ENCODE measurements at places on chromosomes 13 and 19.

- DNase-seq, result no peak
These were observed 61.9 kb upstream of the ATP12A start for GRCh38 chr13:24618011-24618955.

GRCh38 chr19:19540715-19541515 lies 2.9 kb downstream of the CILP2 start:
- DNase-seq, result no peak

DNA sequence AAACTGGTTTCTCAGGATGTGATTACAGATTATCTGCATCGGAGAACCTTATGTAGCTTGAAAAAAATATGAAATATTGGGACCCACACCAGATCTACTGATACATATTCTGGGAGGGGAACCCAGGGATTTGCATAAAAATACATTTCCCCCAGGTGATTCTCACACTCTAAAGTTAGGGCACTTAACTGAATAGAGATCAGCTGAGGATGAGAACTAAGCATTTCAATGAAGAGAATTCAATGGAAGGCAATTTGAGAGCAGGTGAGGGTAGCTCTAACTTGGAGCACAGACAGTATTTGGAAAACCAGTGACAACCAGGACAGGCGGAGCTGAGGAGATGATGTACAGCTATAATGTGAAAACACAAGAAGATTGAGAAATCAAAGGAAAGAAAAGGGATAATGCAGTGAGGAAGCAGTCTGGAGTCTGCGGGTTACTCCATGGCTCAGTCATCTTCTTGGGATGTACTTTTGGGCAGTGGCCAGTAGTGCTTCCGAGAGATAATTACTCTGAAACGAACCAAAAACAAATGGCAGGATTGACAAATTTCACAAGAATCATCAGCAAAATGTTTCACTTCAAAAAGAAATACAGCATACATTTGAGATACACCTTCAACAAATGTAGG lies 6.1 kb upstream of the OXGR1 start:
- DNase-seq, result no peak

- no peak for DNase-seq
These were observed 545.2 kb downstream of the GPC6 start for GRCh38 chr13:93771782-93772181.

- no peak for DNase-seq
These were observed 66.0 kb downstream of the TEX26 start for GRCh38 chr13:30998136-30999088.

GRCh38 chr19:2423915-2424685 lies 3.3 kb downstream of the TIMM13 start:
- no peak for DNase-seq

DNA sequence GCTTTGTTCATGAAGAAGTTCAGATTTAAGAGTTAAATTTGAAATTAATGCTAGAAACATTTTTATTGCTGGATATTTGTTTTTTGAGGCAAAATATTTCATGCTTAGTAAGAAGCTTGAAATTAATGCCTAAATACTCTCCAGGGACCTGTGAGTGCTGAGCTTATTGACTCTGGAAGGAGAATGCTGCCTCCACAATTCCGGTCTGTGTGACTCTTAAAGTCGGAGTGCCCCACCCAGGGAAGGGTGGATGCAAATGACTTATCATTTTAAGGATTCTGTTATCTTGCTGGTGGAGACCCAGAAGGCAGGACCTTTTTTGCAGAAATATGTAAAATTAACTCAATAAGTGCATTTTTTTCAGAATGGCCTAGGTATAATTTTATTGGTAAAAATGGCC lies 143.8 kb upstream of the RXFP2 start:
- no peak for DNase-seq

DNA sequence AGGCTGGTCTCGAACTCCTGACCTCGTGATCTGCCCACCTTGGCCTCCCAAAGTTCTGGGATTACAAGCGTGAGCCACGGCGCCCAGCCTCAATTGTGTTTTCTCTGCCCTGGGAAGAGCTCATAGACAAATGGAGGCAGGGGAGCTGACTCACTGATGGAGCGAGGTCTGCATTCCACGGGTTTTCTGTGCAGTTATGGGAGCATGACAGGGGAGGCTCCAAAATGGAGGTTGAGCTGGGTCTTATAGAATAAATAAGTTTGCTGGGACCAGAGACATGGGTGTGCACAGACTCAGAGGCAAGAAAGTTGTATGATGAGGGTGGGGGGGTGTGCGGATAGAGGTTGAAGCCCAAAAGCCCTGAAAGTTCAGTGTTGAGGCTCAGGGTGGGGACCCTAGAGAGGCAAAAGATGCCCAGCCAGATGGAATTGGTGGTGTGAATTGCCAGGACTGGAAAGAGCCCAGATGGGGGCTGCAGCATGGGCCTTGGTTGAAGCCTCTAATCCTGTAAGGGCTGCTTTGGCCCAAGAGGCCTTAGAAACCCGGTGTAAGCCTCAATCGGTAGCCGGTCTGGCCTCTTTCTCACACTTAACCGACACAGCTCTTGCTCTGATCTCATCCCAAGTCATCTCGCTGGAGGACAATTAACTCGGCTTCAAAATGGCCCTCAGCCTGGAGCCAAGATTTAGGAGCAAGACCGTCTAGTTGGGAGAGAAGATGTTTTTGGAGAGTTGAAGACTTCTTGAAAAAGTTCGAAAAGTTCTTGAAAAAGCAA lies 1.9 kb downstream of the TPM4 start:
- DNase-seq, result no peak

- DNase-seq, result no peak
These were observed 561.3 kb downstream of the FGF9 start for GRCh38 chr13:22232186-22232585.

DNA sequence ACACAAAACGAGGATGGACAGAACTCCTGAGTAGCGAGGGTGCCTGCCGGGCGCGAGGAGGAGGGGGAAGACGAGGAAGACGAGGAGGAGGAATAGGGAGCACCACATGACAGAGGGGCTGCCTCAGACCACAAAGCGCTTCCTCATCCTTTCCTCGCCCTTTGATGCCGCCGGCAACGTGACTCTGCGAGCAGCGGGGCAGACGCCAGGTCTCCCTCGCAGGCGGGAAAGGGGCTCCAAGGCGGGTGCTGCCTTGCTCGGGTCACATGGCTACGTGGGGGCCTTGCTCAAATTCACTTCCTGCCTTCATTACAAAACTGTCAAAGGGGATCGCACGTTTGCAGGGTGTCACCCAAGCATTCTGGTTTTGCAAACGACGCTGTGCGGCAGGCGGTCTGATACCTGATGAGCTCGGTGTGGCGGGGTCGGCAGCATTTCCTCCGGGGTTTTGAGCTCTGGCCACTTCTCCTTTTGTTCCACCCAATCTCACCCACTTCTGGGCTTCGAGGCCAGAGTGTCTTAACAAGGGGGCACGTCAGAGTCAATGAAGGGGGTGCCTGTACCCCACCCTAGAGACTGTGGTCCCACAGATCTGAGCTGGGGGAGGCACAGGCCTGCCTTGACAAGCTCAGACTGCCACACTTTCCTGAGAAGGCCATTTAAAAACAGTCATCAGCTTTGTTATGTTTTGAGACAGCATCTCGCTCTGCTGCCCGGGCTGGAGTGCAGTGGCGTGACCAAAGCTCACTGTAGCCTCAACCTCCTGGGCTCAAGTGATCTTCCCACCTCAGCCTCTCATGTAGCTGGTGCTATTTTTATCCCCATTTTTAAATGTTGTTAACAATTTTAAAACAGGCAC lies 14.9 kb downstream of the MAP2K2 start:
- DNase-seq, result no peak

GRCh38 chr13:30142486-30143211 lies 164.7 kb downstream of the KATNAL1 start:
- no peak for DNase-seq

GRCh38 chr19:31613683-31614219 lies 264.5 kb upstream of the TSHZ3 start:
- DNase-seq, result no peak

DNA sequence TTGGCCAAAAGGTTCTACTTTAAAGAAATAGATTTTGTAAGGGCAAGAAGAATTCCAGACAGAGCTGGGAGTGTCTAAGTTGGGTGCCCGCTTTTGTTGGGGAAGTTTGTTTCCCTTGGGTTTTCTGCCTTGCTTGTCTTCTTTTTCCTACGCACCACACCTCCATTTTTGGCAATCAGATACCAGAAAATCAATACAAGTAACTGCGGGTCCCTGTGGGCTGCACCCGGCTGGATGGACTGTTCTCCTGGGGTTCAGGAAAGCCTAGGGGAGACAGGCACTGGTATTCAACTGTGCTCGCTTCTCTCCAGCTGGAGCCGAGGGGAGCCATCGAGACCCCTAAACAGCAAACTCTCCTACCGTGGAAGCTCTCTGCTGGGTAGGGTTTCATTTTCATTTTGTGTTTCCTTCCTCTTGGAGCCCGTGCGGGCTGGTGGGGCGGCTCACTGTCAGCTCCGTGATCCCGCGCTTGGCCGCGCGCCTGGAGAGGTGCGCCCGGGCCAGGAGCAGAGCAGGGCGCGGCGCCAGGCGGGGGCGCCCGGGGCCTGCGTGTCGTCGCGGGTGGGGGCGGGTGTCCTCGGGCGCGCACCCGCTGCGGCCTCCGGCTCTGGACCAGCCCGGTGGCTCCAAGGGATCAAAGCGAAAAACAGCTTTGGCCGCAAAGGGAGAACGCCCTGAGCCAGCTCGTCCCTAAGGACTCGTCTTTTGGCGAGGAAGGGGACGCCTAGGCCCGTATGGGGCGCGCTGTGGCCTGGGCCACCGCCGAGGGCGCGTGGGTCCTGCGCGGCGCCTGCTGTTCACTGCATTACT lies 347.2 kb downstream of the ZNF536 start:
- no peak for DNase-seq

DNA sequence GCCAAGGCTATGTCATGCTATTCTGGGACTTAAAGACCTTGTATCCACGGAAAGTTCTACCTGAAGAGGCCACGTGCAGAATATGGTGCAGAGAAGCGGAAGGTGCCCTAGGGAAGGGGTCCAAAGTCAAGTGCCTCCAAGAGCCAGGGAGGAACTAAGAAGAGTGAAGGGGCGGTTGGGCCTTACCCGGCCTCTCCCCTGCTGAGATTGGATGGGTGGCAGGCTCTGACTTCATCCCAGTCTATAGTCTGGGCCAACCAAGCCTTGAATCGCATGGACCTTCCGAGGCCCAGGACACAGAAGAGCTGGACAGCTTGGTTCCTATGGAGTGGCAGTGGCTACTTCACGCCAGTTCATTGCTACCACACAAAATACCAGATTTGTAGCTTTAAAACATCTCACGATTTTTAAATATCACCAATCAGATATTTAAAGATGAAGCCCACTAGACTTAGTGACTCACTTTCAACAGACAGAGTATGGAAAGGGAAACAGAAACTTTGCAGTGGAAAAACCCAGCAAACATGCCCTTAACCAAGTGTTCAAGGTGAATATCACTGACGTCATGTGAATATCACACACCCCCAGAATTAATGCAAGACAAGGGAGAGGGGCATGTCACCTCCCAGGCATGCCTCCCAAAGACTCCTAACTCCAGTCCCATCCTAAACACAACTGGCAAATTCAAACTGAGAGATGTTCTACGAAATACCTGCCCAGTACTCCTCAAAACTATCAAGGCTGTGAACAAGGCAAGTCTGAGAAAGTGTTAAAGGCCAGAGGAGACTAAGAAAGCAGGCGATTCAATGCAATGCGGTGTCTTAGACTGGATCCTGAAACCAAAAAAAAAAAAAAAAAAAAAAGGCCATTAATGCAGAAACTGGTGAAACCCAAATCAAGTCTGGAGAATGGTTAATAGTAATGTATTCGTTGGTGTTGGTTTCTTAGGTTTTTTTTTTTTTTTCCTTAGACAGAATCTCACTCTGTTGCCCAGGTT lies 10.2 kb downstream of the C19orf12 start:
- DNase-seq, result no peak

- no peak for DNase-seq
These were observed 211.7 kb downstream of the DCT start for GRCh38 chr13:94267581-94268366.

- no peak for DNase-seq
These were observed 1.1 kb downstream of the NUDT19 start for GRCh38 chr19:32692727-32693061.

DNA sequence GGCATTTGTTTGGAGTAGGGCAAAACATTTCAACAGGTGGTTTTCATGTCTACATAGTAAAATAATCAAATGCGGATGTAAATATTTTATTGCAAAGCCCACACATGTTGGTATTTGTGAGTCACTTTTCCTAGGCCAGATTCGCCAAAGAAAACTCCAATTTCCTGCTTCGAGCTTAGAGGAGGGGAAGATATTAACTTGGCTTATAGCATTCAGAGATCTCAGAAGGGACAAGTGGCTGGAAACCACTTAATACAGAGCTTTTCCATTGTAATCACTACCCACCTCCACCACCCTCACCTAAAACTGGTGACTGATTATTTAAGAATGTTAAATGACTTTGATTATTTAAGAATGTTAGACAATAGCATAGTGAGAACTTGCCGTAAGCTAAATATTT lies 530.6 kb upstream of the SPRY2 start:
- no peak for DNase-seq
